ENCODE measurements at places on chromosomes 4 and X.

GRCh38 chr4:141180991-141181761 is 39.5 kb upstream of the ZNF330 start:
- no peak for DNase-seq

GRCh38 chrX:42771506-42772335 is 6.2 kb downstream of the PPP1R2C start:
- no peak for DNase-seq

DNA sequence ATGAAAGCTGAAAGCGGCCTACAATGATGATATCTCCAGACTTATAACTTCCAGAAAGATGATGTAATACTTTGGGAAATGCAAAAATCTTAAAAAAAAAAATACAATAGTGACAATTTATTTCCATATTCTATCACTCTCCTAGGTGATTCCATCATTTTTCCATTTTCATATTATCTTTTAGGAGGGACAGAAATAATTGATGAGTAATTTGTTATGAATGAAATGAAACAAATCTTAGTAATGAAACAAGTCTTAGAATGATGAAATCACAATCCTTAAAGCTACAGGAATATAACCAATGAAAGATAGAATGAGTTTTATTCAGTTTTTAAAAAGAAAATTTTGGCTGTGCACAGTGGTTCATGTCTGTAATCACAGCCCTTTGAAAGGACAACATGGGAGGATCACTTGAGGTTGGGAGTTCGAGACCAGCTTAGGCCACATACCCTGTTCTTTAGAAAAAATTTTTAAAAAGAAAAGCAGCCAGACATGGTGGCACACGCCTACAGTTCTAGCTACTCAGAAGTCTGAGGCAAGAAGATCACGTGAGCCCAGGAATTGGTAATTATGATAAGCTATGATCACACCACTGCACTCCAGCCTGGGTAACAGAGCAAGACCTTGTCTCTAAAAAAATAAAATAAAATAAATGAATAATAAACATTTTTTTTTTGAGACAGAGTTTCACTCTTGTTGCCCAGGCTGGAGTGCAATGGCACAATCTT is 21.7 kb downstream of the CLOCK start:
- DNase-seq = no peak

DNA sequence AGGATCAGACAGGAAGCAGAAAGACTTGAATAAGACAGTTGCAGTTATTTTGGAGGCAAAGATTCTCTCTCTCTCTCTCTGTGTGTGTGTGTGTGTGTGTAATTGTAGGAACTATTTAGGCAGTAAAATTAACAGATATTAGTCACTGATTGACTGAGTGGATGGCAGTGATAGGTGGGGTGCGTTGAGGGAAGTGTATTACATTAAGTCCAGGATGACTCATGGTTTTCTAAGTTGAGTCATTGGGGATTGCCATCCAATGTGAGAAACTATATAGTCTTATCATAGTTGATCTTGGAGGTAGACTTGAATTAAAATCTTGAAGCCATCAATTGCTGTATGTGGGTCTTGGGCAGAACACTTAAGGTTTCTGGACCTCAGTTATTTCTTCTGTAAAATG is 75.4 kb downstream of the AR start:
- no peak for DNase-seq

DNA sequence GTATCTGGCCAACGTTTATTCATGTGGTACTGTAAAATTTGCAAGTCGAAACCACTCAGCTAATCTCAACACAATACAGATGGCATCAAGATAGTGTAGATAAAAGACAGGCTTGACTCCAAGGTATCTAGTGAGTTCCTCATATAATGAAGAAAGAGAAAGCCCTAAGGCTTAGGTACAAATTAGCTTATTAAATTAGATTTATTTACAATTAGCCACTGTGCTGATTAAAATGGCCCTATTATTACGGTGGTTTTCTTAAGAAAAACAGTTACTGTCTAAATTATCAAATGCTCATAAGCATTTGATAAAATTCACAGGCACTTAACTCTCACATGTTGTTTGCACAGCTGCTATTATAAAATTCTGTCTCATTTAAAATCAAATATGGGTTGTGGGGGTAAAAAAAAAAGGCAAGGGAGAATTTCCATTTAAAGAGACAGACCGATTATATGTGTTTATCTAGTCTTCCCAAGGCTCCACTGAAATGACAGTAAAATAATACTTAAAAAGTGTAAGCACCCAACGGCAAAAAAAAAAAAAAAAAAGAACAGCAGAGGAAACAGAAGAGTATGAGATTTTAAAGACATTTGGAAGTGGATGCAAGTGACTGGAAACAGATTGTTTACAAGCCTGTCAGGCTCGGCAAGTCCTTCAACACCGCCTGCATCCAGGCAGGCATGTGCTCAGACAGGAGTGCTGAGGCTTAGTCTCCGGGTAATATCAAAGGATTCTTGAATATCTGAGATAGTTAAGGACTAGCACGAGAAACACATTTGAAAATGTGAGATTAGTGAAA is 55.1 kb downstream of the FAM13A start:
- no peak for DNase-seq

DNA sequence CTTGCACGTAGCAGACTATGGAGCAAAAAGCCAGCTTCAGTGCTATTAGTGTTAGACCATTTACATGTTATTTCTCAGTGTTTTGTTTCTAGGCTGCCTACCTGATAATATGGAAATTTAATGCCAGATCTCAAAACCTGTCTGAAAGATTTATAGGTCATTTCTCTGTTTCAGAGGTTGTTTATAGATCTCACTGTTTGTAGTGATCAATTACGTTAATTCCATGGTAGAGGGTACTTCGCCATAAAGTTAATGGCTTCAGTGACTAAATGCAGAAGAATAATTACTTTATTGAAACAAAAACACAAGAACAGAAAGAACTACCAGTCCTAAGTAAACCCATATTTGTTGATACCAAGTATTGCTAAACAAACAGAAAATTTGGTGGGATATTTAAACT is 420.8 kb downstream of the ARHGAP24 start:
- no peak for DNase-seq

DNA sequence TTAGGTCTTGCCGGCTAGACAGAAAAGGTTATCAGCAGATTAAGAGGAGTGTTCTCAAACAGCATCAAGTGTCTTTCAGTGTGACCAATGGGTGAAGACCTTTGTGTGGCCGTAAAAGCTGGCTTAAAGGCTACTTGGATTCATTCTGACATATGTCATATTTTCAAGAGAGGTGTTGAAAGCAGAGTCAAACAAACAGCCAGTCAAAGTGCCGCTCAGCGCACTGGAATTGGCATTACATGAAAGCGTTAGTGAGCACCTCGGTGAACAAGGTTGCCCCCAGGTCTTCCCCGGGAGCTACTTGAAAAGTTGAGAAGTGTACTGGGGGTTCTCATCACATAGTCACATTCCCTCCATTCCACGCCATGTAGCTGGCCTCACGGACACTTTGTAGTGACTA is 148.9 kb downstream of the SOX3 start:
- DNase-seq = no peak

- DNase-seq = peak; percentile 38
Measured at GRCh38 chr4:132101526-132101925, 1047.6 kb upstream of the PCDH10 start.

GRCh38 chr4:120536884-120537283 is 385.6 kb downstream of the PRDM5 start:
- no peak for DNase-seq

DNA sequence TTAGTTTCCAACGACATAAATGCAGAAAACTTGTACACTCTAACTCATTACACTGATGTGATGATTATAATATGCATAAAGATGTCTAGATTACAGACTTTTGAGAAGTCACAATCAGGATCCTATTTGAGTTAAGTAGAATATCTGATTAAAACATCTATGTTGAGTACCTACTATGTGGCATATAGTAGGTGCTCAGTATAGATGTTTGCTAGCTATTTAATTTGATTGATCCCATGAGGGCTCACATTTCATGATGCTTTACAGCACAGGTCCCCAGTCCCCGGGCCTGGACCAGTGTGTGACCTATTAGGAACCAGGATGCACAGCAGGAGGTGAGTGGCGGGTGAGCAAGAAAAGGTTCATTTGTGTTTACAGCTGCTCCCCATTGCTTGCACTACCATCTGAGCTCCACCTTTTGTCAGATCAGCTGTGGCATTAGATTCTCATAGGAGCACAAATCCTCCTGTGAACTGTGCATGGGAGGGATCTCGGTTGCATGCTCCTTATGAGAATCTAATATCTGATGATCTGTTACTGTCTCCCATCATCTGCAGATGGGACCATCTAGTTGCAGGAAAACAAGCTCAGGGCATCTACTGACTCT is 33.0 kb upstream of the CXCL8 start:
- no peak for DNase-seq

- DNase-seq = no peak
Measured at GRCh38 chr4:174815282-174815681, 13.8 kb downstream of the GLRA3 start.

- DNase-seq = no peak
Measured at GRCh38 chr4:155342142-155342541, 34.6 kb downstream of the MAP9 start.

DNA sequence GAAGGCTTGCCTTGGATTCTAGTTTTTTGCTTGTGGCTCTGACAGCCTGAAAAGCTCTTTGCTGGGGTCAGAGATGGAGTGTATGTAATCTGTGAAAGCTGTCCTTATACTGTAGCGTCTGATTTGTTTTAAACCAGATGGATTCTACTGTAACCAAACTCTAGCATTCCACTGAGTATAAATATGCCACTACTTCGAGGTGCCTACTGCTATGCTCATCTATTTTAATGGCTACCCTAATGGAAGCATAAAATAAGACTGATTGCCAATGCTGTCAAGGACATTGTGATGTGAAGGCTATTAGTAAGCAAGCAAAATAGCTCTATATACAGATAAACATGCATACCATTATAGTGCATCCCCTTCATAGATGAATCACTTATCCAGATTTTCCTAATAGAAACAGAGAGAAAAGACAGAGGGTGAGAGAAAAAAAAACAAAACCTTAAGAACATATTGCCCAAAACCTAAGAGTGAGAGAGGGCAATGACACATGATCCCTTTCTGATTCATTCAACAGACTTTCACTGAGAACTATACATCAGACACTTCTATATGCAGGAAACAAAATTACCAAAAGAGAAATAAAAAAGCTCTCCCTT is 1025.8 kb upstream of the LCORL start:
- DNase-seq = no peak

DNA sequence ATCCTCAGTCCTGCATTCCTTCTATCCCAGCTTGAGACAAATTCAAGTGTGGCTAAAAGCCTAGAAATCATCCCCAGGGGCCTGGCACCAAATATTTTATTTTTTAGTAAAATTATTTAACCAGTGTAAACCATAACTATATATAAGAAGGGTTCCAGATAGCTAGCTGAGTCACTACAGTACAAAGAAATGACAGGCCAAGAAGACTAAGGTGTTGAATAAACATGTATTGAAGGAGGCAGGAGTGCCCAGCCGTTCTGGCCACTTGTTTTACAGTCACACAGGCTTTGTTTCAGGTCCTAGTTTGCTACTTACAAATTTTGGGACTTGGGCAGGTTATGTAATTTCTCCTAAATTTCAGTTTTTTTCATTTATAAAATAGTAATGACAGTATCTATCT is 225.9 kb upstream of the PITX2 start:
- DNase-seq = no peak

GRCh38 chrX:130212371-130212770 is 40.6 kb downstream of the RAB33A start:
- DNase-seq = no peak

- no peak for DNase-seq
Measured at GRCh38 chr4:7831330-7831729, 108.3 kb downstream of the AFAP1 start.
